Activated CD4-positive, alpha-beta T cell treated with anti-CD3 and anti-CD28 coated beads for 4 hours (primary cell): ENCODE measurements at places on chromosomes 7 and 10.

DNA sequence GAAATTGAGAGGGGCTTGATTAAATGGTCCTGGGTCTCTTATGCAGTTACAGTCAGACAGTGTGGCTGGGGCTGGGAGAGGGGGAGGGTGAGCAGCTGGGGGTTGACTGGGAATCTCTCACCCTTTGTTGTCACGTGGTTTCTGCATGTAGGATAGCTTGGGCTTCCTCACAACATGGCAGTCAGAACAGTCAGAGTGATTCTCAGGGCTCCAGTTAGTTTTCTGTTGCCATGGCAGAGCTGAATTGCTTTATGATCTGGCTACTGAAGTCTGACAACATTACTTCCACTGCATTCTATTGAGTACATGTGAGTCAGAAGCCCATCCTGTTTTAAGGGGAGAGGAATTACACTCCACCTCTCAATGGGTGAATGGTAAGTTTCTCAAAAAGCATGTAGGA lies 102.7 kb downstream of the WDR11 start:
- no peak for DNase-seq

GRCh38 chr10:31768467-31768866 lies 160.2 kb downstream of the ARHGAP12 start:
- no peak for DNase-seq

DNA sequence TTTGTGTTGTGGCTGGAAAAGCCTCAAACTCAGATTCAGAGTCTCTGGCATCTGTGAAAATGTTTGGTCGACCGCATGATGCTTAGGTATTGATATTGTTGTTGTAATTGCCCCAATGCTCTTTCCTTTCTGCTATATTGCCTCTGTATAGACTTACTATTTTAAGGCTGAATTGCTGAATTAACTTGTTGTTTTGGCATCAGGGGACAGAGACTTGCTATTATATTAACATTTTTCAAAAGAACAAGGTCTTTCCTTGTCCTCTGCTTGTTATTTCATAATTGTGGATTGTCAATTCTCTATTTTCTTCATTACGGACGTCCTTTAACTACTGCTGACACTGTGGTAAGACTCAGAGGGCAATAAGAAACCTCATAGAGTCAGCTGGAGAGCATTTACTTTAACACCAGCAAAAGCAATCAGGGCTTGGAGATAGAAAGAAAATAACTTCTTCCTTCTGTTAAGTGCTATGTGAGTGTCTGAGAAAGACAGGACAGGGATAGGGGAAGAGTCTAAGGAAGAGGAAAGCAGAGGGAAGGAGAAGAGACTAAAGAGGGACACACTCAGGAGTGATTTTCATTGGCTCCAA lies 17.6 kb downstream of the CPED1 start:
- DNase-seq: no peak

DNA sequence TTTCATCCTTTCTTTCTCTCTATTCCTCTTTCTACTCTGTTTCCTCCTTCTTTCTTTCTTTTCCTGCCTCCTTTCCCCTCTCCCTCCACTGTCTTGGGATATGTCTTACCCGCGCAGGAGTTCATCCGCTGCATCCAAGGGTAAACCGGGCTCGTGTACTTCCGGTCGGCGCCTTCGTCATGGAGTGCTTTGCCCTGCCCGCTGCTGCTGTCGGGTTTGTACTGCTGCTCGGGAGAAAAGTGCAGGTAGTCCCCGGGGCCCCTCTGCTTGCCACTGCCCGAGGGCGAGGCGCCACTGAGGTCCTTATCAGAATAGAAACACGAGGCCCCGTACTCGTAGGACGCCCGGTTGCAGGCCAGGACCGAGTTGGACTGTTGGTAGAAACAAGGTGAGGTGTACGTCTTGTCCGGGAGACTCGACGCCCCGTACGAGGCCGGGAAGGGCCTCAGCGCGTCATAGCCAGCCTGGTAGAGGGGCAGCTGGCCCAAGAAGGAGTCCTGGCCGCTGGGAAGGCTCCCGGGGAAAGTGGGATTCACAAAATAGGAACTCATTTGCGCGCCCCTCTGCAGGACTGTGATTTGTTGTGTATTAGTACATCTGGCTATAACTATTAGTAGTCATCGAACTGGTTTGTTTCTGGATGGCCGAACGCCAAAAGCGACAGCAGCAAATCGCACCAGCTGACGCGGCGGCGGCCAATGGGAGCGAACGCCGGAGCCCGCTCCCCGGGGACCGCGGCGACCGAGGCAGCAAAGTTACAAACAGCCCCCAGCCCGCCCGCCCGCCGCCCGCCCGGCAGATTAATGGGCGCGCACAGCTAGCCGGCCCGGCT lies at the start of gene HOXA6:
HOXA6 (minus strand) TSS at position 576 of the 832 bp plus-strand sequence; CDS start at position 551, 25 bp downstream.
- DNase-seq: no peak

- DNase-seq: no peak
Observed at GRCh38 chr10:26780793-26781601, 79.8 kb downstream of the ABI1 start.
